ENCODE measurements at places on chromosomes 1 and 21. TPM values are rescaled to one million over a fixed set of nuclear protein-coding genes. Genes with fewer than 3 reads are reported as not detected.

The TEX38 gene
- total RNA-seq, result not detected

DNA sequence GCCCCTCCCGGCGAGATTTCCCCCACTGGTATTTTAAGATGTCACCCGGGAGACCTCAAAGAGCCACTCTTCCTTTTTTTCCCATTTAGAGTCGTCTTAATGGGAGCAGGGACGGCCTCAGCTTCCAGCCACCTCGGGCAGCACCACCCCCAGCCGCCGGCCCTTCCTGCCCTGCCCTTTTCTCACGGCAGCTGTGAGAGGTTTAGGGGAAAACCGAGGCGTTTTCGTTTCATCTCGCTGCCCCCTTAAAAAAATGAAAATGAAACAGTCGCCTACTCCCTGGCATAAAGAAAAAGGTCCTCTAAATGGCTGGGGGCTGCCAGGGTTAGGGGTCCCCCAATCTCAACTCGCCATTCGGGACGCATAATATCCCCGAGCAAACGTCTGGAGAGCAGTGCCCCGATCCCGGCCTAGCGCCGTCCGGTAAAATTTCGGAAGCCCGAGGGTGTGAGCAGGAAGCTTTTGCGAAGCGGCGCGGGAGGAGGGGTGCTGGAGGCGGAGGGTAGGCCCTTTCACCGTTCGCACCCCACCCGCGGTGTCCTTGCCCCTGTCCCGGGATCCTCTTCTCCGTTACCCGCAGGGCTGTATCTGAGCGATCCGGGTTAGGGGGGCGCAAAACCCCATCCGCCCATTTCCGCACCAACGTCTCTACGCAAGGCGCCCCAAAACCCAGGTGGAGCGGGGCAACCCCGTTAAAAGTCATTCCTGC lies 1.2 kb downstream of the RUNX3 start:
- no peak for DNase-seq

The TRIM67 gene
- 1.1 TPM for total RNA-seq

The FCRL4 gene
- total RNA-seq, result 0.48 TPM

The CHD5 gene
- 0.14 TPM for total RNA-seq

DNA sequence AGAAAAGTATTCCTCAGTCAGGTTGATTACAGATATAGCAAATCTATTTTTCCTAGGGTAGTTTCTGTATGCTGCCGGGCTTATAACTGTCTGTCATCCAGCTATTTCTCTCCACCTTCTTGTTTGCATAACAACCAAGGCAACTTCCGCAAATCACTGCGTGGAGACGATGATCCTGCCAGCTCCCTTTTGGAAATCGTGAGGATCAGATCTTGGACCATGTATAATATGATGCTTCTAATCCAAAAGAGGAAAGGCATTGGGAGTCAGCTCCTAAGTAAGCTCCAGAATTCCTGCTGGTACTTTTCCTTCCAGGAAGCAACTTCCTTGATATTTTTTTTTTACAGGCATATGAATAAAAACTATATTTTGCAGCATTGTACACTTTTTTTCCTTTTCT lies 445 bp upstream of the RGS4 start:
- DNase-seq, result peak; percentile 48

- DNase-seq, result no peak
Measured at GRCh38 chr1:157849229-157849875, 7.7 kb upstream of the CD5L start.

DNA sequence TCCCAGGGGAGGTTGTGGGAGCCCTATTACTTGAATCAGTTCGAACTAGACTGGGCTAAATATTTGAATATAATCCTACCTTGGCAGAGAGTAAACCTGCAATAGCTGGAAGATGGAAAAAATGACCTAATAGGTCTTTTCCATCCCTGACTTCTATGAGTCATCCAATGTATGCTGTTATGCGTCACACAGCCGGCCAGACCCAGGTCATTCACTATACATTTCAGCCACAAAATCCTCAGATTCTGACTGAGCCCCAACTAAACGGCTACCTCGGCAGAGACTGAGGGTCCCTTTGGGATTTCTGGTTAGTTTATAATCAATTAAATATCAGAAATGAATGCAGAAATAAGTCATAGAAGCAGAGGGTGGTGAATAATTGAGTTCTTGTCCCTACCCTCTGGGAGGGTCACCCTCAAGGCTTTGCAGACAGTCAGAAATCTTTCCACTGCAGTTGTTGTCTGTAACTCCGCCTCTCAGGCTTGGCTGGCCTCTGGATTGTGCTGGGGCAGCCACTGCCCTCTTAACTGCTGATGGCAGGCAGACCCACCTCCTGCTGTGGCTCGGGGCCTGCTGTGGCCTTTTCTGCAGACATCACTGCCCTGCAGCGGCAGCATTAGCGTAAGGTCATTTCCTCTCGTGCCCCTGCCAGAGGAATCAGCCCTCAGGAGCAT lies 240.5 kb downstream of the TGFB2 start:
- DNase-seq, result peak; percentile 79

- no peak for DNase-seq
Measured at GRCh38 chr1:55124470-55124869, 85.1 kb downstream of the PCSK9 start.

- no peak for DNase-seq
Measured at GRCh38 chr1:207605444-207606361, 39.2 kb upstream of the CR1L start.

The AMIGO1 gene
- total RNA-seq, result 1.8 TPM

DNA sequence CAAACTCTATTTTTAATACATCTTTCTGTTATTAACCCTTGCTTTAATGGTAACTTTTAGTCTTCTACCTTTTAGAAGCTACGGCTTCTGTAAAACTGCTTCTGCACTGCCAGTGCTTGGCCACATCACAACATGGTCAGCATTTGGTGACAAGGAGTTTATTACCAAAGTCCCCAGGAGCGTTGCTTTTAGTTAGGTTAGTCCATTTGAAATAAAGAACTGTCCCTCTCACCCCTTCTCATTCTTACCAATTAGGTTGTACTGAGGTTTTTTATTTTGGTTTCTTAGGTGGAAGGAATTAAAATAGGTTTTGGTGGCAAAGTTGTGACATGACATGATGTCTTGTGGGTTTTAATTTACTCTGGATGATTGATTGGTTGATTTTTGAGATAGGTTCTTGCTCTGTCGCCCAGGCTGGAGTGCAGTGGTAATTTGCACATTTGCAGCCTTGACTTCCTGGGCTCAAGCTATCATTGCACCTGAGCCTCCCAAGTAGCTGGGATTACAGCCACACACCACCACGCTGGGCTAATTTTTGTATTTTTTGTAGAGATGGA lies 39.2 kb downstream of the SPEN start:
- DNase-seq, result no peak

DNA sequence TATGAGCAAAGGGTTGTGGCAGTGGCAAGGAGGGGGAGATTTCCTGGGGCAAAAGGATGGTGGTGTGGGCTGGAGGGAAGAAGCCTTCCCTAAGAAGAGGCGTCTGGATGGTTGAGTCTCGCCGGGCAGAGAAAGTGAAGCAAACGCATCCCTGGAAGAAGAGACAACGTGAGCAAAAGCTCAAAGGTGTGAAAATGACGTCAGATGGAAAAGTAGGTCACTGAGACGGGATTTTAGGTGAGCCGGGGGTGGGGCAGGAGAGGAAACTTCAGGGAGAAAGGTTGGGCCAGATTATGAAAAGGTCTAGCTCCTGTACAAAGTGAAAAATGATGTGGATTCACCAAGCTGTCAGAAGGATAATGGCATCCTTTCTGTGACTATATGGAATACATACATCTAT lies 95.3 kb upstream of the KCNE2 start:
- no peak for DNase-seq

The FAM3B gene
- total RNA-seq, result not detected

GRCh38 chr1:236129306-236129705 lies 13.0 kb upstream of the GPR137B start:
- DNase-seq, result no peak
